ENCODE measurements at places on chromosomes 2 and 18.
A peak's percentile ranks its signal among the peaks of the same experiment; 100 is the strongest.

DNA sequence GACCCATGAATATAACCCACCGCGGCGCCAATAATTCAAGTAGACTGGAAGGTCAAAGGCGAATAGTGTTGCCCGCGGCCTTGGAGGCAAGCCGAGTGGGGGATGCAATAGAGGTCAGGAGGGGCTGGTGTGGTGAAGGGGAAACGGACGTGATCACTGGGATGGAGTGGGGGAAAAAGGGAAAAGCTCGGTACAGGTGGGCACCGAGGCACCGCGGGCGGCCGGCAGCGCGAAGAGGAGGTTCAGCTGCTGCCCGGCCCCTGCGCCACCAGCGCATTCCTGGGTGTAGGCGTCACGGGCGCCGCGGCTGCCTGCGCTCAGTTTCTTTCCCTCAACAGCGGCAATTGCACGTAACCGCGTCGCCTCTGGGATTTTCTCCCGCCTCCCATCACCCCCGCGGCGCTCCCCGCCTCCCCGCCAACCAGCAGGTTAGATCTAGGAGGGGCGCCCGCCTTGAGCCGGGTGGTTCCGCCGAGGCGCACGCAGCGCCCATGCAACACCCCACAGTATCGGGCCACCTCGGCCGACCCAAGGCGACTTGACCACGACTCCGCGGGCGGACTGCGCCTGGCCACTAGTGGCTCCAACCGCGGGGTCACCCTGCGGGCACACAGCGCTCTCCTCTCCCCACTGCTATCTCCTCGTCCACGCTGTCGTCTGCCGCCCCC is 1.5 kb downstream of the RND3 start:
- no peak for DNase-seq

DNA sequence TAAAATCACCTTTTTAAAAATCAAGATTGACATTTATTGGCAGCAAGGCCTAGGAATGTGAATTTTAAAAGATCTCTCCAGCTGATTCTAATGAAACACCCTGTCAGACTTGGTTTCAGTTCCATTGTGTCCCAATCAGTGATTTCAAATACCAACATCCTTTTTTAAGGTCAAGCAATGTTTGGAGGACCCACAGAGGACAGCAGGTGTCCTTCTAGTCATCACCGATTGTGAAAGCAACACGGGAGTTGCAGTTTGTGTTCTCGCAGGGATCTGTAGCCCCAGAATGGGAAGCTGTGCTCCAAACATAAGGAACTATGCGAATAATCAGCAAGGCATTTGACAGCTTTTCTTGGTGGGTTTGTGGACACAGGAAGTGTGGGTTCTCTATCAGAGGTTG is 4.5 kb upstream of the KIDINS220 start:
- DNase-seq = no peak

GRCh38 chr2:38374984-38375383 is 2.1 kb downstream of the ATL2 start:
- no peak for DNase-seq

DNA sequence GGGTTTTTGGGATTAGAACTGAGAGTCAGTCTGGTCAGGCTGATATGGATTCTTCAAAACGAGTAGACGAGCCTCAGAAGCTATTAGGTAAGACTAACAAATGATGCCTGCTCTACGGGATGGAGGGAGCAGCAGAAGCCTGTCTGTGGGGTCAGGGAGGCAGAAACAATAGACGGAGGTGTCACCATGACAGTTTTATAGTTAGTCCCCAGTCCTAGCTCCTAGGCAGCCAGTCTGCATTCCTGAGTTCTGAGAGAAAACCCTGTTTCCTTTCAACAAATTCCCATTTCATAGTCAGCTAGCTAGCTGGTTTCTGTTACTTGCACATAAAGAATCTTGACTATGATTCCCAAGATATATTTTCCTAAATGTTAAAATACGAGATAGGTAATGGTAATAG is 542.1 kb downstream of the PID1 start:
- no peak for DNase-seq

GRCh38 chr18:35042389-35043071 is 1.3 kb downstream of the MAPRE2 start:
- no peak for DNase-seq

- peak; percentile 75 for DNase-seq
These were observed at the start of gene EGR4 for GRCh38 chr2:73293534-73294171. Gene EGR4 (minus strand): TSS chr2:73293548. CDS start chr2:73293317, 231 bp downstream.

DNA sequence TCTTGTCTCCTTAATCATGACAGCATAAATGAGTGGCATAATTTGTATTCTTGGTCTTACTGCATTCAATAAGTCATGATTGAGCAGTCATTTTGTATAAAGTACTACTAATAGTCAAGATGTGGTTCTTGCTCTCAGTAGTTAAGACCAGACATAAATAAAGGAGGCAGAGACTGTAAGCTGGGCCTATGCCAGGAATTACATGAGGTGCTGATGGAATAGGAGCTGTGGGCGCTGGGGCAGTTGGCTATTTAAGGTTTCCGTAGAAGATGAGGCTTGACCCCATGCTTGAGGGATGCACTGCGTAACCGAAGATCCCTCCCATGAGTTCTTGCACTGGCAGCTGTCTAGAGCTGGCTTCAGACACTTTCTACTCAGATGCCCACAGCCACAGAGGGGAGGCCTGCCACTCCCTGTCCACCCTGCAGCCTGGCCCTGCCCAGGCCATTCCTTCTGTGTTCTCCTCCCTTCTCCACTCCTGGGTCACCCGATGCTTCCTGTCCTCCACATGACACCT is 150.9 kb upstream of the REV1 start:
- DNase-seq = no peak

- no peak for DNase-seq
These were observed 348.7 kb upstream of the GALNT5 start for GRCh38 chr2:156908825-156909224.

DNA sequence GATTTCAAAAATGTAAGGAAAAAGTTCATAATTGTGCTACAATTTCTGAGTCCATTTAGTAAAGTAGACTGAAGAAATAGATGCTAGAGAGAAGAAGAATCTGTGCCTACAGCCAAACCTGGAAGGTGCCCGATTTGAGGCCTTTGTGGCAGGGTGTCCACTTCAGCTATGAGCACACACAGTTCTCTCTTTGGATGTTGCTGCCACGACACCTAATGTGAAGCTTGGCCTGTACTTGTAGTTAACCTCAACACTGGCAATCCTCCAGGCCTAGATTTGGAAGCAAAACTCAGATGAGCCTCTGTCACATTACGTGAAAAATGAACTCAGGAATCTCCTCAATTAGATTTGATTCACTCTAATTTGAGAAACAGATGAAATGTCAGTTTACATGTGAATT is 90.1 kb upstream of the LRP1B start:
- no peak for DNase-seq

DNA sequence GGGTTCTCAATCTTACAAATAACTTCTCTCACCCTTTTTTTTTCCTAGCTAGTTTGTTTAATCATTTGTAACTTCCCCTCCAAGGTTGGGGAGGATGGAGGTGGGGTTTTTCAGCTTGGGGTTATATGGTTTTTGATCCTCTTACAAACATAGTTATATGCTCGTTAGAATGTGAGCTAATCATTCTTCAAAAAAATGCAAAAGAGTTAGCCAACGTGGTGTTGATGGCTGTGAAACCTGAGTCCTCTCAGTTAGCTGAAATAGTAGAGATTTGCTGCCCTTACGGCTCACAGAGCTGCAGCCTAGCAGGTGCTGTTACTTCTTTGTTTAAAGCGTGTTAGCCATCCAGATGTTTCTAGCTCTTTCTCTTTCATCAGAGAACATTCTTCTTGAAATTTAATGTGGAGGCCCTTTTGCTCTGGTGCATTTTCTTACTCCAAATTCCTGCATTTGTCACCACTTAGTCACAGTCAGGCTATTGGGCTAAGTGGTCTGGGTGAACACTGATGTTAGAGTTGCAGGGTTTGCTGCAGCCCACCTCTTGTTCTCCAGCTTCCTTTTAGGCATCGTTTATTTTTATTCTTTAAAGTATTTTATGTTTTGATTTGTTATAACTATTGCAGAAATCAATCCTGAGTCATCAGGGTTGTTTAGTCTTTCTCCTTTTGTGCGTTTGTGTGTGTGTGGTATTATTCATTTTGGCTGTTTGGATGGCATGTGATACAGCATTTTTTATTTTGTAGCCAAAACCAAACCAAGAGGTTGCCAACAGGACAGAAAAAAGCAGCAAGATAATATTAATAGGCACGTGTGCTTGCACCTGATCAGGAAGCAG is 41.1 kb downstream of the LIMS1 start:
- DNase-seq = no peak

DNA sequence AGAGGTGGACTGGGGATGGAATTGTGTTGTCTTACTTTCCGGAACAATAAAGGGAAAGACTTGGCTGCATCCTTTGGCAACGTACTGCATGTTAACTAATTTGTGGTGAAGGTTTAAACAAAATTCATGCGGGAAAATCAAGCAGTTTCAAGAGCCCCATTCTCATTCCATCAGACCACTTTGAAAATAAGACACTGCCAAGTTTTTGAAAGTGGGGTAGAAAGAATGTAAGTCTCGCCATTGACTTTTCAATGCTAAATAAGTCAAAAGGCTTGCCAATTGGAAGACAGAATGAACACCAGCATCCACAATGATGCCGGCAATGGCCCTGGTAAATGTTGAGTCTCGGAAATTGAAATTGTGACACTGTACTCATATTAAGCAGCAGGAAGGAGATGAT is 322.0 kb downstream of the RND3 start:
- DNase-seq = no peak

- DNase-seq = no peak
These were observed 41.5 kb downstream of the SLC38A11 start for GRCh38 chr2:164913640-164914350.

DNA sequence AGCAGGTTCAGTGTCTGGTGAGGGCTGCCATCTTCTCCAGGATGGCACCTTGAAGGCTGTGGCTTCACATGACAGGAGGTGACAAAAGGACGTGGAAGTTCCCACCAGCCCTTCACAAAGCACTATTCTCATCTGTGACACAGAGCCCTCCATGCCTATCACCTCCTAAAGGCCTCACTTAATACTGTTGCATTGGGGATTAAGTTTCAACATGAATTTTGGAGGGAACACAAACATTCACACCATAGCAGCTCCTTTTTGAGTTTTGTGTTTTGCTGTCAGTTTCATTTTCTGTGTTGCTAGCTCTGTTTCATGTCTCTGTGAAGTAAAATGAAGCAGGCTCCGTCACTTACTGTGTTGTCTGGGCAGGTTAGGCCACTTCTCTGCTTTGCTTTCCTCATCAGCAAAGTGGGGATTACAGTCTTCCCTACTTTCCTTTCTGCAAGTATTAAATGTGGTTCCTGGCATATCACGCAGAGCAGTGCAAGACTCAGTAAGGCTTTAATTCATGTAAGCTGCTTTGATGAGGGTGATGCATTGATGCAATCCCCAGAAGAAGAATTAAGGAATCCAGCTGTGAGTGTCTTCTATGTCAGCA is 31.6 kb downstream of the LIMS1 start:
- no peak for DNase-seq

- DNase-seq = no peak
These were observed 51.4 kb upstream of the RBM44 start for GRCh38 chr2:237747189-237747588.

GRCh38 chr18:58042826-58043490 is 1.1 kb upstream of the NEDD4L start:
- DNase-seq = no peak

GRCh38 chr18:12121175-12122042 is 27.8 kb downstream of the ANKRD62 start:
- DNase-seq = no peak

DNA sequence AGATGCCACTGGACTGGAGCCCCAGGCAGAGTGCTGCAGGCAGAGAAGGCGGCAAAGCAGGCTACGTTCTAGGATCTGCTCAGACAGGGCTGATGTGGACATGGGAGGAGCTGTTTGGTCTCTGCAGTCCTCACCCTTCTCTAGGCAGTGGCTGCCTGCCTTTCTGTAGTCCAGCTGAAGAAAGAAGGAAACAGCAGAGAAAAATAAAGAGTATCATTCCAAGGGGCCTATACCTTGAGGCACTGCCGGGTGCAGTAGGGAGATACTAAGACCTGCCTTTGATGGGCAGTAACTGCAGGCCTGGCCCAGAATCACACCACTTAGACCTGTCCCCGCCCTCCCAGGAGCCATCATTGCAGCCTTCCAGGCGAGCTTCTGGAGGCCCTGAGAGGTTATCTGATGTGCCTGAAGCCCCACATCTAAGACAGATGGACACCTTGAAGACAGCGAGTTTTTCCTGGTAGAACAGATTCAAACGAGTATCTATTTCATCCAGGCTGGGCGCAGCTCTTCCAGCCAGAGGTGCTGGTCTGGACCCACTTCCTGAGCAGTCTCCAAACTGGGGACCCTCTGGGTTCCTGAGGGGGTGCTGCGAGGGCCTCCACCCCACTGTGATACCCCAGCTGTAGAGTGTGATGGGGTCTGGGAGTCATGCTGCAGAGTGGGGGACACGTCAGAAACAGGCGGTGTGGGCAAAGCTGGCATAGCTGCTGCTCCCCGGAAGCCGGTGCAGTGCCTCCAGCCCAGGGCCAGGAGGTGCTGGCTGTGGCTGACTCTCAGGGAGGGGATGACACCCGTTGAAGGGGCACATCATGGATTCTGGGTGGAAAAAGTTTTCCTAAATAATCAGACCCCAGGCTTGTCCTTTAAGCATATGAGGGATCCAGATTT is 87.3 kb upstream of the OTOS start:
- no peak for DNase-seq

GRCh38 chr2:165645930-165646831 is 147.9 kb downstream of the GALNT3 start:
- DNase-seq = no peak

- no peak for DNase-seq
These were observed 188.2 kb downstream of the IRS1 start for GRCh38 chr2:226611196-226611943.

GRCh38 chr2:6454286-6454990 is 411.3 kb downstream of the CMPK2 start:
- DNase-seq = no peak

GRCh38 chr2:60565472-60565871 is 12.0 kb upstream of the BCL11A start:
- DNase-seq = no peak

DNA sequence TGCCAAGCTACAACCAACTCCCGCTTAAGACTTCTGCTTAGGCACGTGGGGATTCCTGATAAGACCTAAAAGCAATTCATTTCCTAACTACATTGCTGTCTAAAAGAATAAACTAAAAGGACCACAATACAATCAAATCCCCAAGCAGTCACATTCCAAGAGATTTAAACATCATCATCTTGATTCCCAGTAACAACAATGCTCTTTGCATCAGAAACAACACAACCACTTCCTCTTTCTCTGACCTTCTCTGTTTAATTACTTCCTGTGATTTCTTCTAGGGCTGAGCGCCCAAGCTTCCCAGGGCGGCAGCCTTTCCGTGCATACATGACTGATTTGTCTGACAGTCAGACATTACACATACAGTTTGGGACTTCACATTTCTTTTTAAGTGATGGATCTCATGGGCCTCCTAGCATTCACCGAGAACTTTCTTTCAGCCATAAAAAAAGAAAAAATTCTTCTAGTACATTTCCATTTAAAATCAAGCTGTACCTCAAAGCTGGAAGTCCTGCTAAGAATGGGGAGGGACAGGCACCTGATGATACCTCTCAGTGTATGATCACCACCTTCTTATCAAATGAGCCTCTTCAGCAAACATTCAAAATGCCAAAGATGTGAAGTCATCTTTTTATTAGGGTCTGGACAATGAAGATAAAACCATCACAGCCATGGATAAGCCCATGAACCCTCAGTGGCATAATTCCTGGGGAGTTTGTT is 11.5 kb downstream of the SPRED2 start:
- DNase-seq = no peak

GRCh38 chr2:239610457-239611221 is 209.8 kb upstream of the HDAC4 start:
- DNase-seq = no peak

Data from stimulated activated CD8-positive, alpha-beta memory T cell treated with anti-CD3 and anti-CD28 coated beads, Interleukin-15, amount 100 ng/mL, for 4 hours (primary cell).